ENCODE measurements at places on chromosomes 1 and 21.

DNA sequence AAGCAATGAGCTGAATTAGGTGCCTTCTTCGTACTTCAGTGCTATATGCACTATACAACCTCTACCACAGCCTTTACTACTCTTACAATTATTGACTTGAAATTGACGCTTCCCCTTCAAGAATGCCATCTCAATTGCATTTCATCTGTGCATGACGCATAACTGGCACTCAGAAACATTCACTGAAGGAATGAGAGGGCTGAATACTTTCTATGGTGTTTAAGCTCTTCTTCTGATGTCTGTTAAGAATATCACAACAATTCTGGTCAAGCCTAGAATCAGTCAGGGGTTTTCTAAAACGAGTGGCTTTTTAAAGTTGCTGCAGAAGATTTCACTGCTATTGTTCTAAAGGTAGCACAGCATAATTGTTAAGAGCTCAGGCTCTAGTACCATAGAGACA lies 11.5 kb downstream of the DENND1B start:
- DNase-seq: no peak

- no peak for DNase-seq
These were observed 20.3 kb upstream of the RBBP5 start for GRCh38 chr1:205142102-205142469.

DNA sequence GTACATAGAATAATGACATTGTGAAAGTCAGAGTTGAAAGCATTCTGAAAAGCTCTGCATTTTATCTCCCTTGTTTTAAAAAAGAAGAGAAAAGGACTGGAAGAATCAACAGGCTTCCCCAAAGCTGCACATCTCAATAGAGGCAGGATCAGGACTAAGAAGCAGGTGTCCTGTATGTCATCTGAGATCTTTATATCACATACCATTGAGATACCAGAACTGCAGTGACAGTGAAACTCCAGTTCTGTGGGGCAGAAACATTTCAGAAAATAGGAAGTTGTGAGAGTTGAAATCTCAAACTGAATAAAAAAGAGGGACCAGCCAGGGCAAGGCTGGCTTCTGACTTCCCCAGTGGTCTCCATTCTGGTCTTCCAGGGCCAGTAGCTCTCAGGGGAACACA lies 33.0 kb upstream of the SH2D1B start:
- DNase-seq: no peak

GRCh38 chr1:213986020-213986924 lies 1.5 kb upstream of the PROX1 start:
- DNase-seq: no peak

DNA sequence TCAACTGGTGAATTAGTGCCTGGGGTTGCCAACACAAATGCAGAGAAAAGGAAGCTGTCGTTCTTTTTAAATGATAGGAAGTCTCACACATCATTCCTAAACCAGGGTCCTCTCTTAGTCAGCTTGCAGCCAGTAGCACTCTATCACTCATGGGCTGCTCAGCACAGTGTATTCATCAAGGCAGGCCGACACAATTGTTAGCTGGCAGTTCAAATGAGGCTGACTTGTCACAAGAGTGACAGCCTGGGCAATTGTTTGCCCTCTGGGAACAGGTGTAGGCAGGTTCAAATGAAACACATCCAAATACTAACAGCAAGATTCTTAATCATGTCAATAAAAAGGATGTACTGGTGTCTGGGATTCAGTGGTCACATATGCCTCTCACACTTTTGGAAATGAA lies 76.9 kb downstream of the ERICH3 start:
- DNase-seq: no peak

DNA sequence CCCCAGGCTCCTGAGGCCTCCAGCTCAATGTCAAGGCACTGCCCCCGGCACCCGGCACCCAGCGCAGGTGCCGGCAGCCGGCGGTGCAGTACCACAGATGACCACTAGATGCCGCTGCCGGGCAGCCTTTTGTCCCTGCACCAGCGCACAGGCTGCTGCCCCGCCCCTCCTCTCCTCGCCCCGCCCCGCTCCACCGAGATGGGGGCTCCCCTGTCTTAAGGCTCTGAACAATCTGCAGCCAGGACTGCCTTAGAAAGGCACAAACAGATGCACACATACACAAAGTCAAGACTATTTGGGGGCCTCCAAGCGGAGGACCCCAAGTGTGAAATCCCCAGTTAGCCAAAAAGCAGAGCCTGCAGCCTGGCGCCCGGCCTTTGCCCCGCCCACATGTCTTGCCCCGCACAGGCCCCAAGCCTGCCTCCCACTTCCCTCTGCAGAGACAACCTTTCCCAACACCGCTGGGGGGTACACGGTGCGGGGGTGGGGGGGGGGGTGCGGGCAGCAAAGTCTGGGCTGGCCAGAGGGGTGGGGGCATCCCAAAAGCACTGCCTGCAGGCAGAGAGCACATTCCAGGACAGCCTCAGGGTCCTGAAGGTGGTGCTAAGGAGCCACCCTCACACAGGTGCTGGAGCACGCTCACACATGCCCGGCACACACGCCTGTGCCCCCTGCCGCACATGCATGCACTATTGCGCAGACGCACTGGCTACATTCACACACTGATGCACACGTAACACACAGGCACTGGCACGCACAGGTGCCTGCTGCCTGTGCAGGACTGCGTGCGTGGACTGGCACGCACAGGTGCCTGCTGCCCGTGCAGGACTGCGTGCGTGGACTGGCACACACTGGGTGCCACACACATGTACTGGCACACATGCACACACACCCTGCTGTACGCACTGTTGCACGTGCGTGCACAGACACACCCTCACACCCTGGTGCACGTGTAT lies 37.1 kb downstream of the ARHGEF16 start:
- peak; percentile 14 for DNase-seq

GRCh38 chr1:116671072-116671760 lies 3.7 kb upstream of the IGSF3 start:
- no peak for DNase-seq

GRCh38 chr1:199929556-199929955 lies 98.0 kb upstream of the NR5A2 start:
- no peak for DNase-seq

DNA sequence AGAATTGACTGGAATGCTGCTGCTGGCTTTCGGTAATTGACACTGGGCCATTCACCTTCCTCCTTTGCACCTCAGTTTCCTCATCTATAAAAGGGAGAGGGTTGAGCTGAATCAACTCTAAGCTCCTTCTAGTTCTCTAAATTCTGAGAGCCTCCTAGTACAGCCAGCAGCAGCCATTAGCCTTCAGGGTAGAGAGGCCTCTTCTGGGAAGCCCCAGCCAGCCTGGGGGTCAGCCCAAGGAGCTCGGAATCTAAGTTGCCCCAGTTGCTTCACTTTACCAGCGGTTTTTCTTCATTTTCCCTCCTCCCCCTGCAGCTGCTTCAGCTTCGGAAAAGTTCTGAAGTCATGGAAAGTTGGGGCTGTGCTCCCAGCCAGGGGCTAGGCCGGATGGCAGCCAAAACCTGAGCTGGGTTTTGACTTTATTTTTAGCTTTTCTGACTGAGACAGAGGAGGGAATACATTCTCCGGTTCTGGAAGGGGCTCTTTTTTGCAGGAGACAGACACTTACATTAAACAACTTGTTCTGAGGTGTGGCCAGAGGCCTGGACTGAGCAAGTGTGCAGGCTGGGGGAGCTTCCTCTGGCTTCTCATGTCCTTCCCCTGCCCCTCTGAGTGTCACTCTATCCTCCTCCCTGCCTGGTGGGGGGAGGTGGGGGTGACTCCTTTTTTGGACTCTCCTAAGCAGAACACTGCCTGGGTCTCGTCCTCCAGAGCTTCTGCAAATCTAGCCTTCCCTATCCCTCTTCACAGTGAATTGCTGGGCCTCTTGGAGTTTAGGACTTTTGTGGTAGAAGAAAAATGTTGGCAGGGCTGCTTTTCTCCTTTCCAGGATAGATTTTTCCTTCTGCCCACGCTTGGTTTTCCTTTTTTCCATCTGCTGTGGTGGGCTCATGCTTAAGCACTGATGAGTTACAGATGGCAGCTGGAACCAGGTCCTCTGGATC lies 14.4 kb downstream of the LMNA start:
- no peak for DNase-seq

DNA sequence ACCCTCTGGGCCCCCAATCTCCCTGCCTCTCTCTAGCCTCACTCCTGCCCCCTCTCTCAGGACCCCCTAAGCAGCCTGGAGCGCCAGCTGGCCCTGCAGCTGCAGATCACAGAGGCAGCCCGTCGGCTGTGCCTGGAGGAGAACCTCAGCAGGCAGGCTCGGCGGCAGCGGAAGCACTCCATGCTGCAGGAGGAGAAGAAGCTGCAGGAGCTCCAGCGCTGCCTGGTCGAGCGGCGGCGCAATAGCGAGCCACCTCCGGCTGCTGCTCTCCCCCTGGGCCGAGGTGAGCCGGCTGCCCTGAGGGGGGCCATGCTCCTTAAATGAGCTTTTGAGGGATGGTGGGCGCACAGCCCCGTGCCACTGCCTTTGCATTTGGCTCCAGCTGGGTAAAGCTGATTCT lies 6.2 kb downstream of the INAVA start:
- no peak for DNase-seq

DNA sequence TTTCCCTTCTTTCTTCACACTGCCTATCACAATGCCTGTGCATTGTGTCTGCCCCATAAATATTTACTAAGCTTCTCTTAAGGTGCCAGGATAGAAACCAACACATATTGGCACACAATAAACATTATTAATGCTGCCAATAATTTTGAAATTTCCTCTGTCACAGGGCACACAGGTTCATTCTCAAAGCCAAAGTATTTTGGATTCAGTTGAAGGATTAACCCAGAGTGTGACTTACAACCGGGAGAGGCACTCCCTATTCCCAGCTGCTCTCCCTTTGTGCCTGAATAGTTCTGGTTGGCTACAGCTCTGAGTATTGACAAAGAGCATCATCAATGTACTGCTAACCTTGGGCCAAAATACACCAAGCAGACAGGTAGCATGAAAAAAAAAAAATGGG lies 46.6 kb upstream of the ATP1A1 start:
- no peak for DNase-seq

- no peak for DNase-seq
These were observed 25.2 kb downstream of the TP73 start for GRCh38 chr1:3677484-3677883.

- no peak for DNase-seq
These were observed 34.8 kb downstream of the SLX9 start for GRCh38 chr21:44974676-44975075.

DNA sequence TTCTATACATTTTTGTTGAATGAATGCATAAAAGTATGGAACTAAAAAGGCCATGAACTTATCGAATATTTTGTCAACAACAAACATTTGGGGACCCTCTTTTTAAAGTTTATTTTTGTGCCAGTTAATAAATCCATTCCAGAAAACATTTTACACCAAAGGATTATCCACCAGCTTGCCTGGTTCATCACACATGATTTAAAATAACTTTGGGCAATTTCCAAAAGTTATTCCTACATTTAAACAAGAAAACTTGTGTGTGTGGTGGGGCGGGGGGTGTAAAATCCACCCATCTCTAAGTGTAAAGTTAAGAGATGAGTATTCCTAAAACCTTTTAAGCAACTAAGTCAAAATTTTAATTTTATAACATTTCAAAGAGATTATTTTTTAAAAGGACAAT lies 224.5 kb upstream of the SNX7 start:
- DNase-seq: no peak

DNA sequence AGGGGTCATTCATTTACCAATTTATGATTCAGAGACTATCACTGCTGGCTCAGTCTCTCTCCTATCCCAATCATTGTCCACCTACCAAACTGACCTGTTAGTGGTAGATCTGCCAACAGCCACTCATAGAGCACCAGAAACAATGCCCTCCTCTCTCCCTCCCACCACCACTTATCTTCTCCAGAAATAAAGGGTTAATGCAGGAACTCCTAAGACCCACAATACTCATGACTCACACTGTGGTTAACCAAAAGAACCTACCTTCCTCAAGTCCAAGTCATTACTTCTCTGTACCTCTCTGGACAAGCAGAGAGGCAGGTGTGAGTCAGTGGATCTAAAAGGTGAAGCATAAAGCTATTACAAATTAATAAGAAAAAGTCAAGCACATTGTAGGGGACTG lies 40.9 kb upstream of the CAMK1G start:
- DNase-seq: no peak

DNA sequence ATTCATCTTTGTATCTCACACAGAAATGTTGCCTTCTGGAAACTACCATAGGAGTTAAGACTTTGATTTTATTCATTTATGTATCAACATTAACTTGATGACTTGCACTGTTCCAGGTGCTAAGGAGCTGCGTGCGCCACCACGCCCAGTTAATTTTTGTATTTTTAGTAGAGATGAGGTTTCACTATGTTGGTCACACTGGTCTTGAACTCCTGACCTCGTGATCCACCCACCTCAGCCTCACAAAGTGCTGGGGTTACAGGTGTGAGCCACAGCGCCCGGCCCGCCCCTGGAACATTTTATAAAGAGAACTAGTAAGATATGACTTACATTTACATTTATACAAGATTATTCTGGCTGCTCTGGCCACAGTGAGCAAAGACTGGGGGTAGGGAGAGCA lies 252.2 kb downstream of the FAF1 start:
- DNase-seq: no peak

DNA sequence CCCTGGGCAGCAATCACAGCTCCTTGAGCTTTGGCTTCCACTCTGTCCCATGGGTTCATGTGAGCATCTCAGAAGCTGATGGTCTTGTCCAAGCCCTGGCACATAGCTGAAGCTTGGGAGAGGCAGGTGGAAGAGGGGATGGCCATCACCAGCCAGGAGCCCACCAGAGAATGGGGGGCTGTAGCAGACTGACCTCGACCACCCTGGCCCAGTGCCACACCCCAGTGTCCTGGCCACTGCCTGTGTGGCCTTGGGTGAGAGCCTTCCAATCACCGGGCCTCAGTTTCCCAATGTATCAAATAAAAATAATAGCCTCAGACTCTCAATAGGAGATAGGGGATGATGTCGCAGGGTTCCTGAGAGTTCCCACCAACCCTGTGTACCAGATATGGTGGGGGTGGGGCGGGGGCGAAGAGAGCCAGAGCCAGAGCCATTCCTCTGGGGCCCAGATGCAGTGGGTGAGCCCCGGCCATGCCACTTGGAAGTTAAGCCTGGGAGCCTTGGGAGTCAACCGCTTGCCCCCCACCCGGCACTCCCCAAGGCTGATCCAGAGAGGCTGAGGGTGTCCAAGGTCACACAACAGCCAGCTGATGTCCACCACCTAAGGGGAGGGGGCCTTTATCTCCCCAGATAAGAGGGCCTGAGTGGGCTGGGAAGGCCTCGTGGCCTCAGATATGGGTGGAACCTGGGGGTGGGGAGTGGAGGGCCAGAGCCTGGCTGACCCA lies 9.3 kb upstream of the EDN2 start:
- DNase-seq: no peak

GRCh38 chr1:180912801-180913565 lies at the start of gene KIAA1614:
Gene KIAA1614, plus strand, starts transcription at chr1:180912897. Its CDS starts 347 bp downstream, at chr1:180913244.
- peak; percentile 52 for DNase-seq
